ENCODE measurements at places on chromosomes 4 and X. TPM values are rescaled to one million over a fixed set of nuclear protein-coding genes. Genes with fewer than 3 reads are reported as not detected.

Gene SPANXN4
- not detected for total RNA-seq

- DNase-seq = no peak
Observed at GRCh38 chrX:13090027-13090338, 45.6 kb upstream of the FAM9C start.

Gene DCAF8L2
- total RNA-seq = not detected

- no peak for DNase-seq
Observed at GRCh38 chr4:4945021-4945420, 74.2 kb downstream of the CYTL1 start.

Gene GUCY1A1
- total RNA-seq = 43.0 TPM

Gene SULT1E1
- not detected for total RNA-seq
